Cardiac atrium fibroblast (primary cell): ENCODE measurements at places on chromosomes 5 and 9. TPM values are rescaled to one million over a fixed set of nuclear protein-coding genes. Genes with fewer than 3 reads are reported as not detected.

Gene FOXD4L3
- total RNA-seq, result not detected in 2 replicates

Gene NMUR2
- total RNA-seq, result not detected in 2 replicates

Gene OTULINL
- total RNA-seq, result not detected in 2 replicates

Gene PCDHB5
- 1.3 and 4.5 TPM in 2 replicates for total RNA-seq

Gene JADE2
- 54.9 and 75.7 TPM in 2 replicates for total RNA-seq

Gene BHMT2
- 1.5 TPM in 1 of 2 replicates, not detected in the other for total RNA-seq

Gene PDE6A
- not detected in 2 replicates for total RNA-seq

Gene TIMD4
- not detected in 2 replicates for total RNA-seq

Gene CDKN2B-AS1
- 0.16 and 0.18 TPM in 2 replicates for total RNA-seq

Gene EQTN
- not detected in 2 replicates for total RNA-seq

Gene DAB2IP
- 7.6 and 8.6 TPM in 2 replicates for total RNA-seq

Gene NR6A1
- 0.72 and 0.81 TPM in 2 replicates for total RNA-seq

Gene PDLIM4
- 9.0 and 19.4 TPM in 2 replicates for total RNA-seq

Gene ITGA1
- total RNA-seq, result 15.6 and 21.5 TPM in 2 replicates

Gene RASEF
- not detected in 2 replicates for total RNA-seq

Gene NUDT12
- 7.1 and 9.7 TPM in 2 replicates for total RNA-seq

Gene DDX4
- total RNA-seq, result not detected in 2 replicates

Gene SHOC1
- not detected in 2 replicates for total RNA-seq

Gene FAM151B
- 5.4 and 5.7 TPM in 2 replicates for total RNA-seq

Gene PPWD1
- total RNA-seq, result 23.6 and 26.6 TPM in 2 replicates

Gene PCDHB13
- 0.16 and 0.90 TPM in 2 replicates for total RNA-seq

Gene CKMT2
- 0.72 TPM in 1 of 2 replicates, not detected in the other for total RNA-seq

Gene NUTM2G
- not detected in 2 replicates for total RNA-seq

Gene MAMDC4
- 3.2 and 3.6 TPM in 2 replicates for total RNA-seq

Gene TEK
- 3.2 and 10.5 TPM in 2 replicates for total RNA-seq

Gene RABEPK
- total RNA-seq, result 17.7 and 20.6 TPM in 2 replicates

Gene ADGRD2
- total RNA-seq, result not detected in 2 replicates

Gene INSL4
- not detected in 2 replicates for total RNA-seq

Gene RPL7A
- total RNA-seq, result 2,808 and 3,173 TPM in 2 replicates

Gene DRD1
- total RNA-seq, result not detected in 2 replicates

Gene LCN12
- not detected in 2 replicates for total RNA-seq

Gene SNCAIP
- 0.65 TPM in 1 of 2 replicates, not detected in the other for total RNA-seq

Gene INSYN2B
- total RNA-seq, result 10.4 and 15.7 TPM in 2 replicates

Gene THBS4
- total RNA-seq, result 0.16 TPM in 1 of 2 replicates, not detected in the other
